ENCODE measurements at places on chromosomes 4 and X. TPM values are rescaled to one million over a fixed set of nuclear protein-coding genes. Genes with fewer than 3 reads are reported as not detected.

GRCh38 chr4:109009909-109010308 is 247.1 kb upstream of the ETNPPL start:
- H3K36me3 ChIP-seq: no peaks in the 10 kb centered on the region
- peaks cover 4% of the 10 kb centered on the region for H3K27me3 ChIP-seq
- H3K27ac ChIP-seq: no peak overlapping the region
- H3K4me3 ChIP-seq: no peak overlapping the region
- peaks cover 5% of the 10 kb centered on the region for H3K4me1 ChIP-seq

DNA sequence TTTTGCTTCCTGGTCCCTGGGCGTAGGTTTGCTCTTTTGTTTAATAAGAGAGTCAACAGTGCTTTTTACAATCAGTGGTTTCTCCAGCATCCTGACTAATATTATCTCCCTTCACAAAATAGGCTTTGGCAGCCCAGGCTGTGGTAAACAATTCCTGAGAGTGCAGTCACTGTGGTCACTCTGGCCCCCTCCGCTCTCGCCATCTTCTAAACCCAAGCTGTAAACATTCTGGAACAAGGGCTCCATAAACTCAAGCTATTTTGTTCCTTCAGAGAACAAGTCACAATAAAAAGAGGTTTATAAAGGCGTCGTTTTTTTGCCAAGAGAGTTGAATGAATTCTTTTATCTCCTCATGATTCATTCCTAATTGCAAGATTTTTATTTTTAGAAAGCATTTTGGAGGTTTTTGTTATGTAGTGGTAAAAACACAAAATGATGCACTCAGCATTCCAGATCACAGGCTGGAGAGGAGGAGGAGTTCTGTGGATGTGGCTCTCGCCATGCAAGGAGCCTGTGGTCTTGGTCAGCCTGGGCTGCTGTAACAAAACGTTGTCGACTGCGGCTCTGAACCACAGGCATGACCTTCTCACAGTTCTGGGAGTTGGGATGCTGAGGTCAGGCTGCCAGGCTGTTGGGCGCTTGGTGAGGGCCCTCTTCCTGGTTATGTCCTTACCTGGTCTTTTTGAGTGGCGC is 486.4 kb upstream of the FAT1 start:
- H3K36me3 ChIP-seq: no peaks in the 10 kb centered on the region
- no peak overlapping the region for H3K4me3 ChIP-seq
- no peaks in the 10 kb centered on the region for H3K4me1 ChIP-seq
- H3K27me3 ChIP-seq: peaks cover 2% of the 10 kb centered on the region
- H3K27ac ChIP-seq: no peak overlapping the region
- no peak for DNase-seq

GRCh38 chr4:40417941-40418340 is 82.8 kb downstream of the CHRNA9 start:
- no peak overlapping the region for H3K4me3 ChIP-seq
- peaks cover 9% of the 10 kb centered on the region for H3K27me3 ChIP-seq
- H3K27ac ChIP-seq: no peak overlapping the region
- H3K4me1 ChIP-seq: no peaks in the 10 kb centered on the region
- no peak for DNase-seq

GRCh38 chr4:105619188-105619931 is 66.9 kb downstream of the ARHGEF38 start:
- peaks cover 2% of the 10 kb centered on the region for H3K27me3 ChIP-seq
- H3K4me1 ChIP-seq: no peaks in the 10 kb centered on the region
- H3K27ac ChIP-seq: no peak overlapping the region
- no peaks in the 10 kb centered on the region for H3K36me3 ChIP-seq

- peaks cover 2% of the 10 kb centered on the region for H3K27me3 ChIP-seq
- H3K27ac ChIP-seq: no peak overlapping the region
- DNase-seq: no peak
- no peaks in the 10 kb centered on the region for H3K4me1 ChIP-seq
- no peak overlapping the region for H3K4me3 ChIP-seq
Observed at GRCh38 chrX:46234775-46235174, 310.4 kb downstream of the ZNF674 start.

GRCh38 chr4:11487139-11487538 is 58.4 kb upstream of the HS3ST1 start:
- H3K36me3 ChIP-seq: no peaks in the 10 kb centered on the region
- H3K27ac ChIP-seq: no peak overlapping the region
- no peaks in the 10 kb centered on the region for H3K27me3 ChIP-seq
- no peak for DNase-seq

DNA sequence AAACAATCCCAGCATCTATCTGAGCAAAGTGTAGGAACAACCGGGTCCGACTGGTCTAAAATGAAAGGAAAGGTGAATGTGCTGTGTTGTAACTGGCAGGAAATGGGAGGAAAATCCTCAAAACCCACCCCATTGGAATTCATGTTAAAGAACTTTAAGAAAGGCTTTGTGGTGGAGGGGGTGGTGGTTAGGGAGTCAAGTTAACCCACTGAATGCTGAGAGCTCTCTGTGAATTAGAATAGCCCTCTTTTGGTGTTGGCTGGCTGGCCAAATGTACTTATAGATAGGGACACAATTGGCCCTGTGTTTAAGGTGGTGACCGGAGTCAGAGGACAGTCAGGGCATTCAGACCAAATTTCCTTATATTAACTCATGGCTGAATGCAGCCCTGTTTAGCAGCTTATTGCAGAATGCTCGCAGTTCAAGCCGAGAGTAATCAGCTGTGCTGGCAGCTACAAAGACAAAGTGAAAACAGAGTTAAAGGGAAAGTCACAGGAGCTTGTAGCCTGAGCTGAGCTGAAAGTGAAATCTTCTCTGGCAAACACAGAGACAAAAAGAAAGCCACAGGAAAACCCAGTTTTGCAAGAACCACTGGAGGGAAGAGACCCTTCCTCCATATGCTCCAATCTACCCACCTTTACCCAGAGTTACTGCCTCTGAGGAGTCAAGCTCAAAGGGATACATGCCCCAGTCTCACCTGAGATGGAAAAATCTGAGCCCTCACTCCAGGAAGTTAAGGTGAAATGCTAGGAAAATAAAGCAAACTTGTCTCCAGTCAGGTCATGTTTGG is 38.5 kb upstream of the UGT2B7 start:
- H3K4me3 ChIP-seq: no peak overlapping the region
- H3K27me3 ChIP-seq: peaks cover 3% of the 10 kb centered on the region
- peaks cover 5% of the 10 kb centered on the region for H3K4me1 ChIP-seq
- H3K27ac ChIP-seq: no peak overlapping the region
- H3K36me3 ChIP-seq: no peaks in the 10 kb centered on the region
- DNase-seq: no peak

GRCh38 chr4:26076000-26076587 is 162.1 kb downstream of the SMIM20 start:
- DNase-seq: no peak
- H3K27ac ChIP-seq: no peak overlapping the region
- H3K27me3 ChIP-seq: peaks cover 2% of the 10 kb centered on the region
- no peaks in the 10 kb centered on the region for H3K4me1 ChIP-seq
- no peaks in the 10 kb centered on the region for H3K36me3 ChIP-seq

DNA sequence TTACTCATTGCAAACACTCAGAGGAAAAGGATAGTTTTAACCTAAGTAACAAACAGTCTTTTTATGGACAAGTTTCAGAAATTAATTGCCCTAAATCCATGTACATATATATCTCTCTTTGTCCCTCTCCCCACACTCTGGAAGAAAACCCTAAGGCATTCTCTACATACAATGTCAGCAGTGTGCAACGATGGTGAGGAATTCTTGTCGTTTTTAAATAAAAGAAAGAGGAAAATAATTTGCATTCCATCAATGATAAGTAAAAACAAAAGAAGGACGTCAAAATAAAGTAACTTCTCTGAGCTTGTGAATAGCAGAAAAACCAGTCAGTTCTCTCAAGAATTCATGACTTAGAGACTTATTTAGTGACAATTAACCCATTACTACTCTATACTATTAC is 550.5 kb upstream of the DIPK2B start:
- no peak for DNase-seq
- H3K4me1 ChIP-seq: peaks cover 4% of the 10 kb centered on the region
- H3K36me3 ChIP-seq: no peaks in the 10 kb centered on the region
- H3K27ac ChIP-seq: no peak overlapping the region

FGFR3 gene
- 1.0 TPM for total RNA-seq

SPATA4 gene
- total RNA-seq: not detected

All from endothelial cell (in vitro differentiated cells).